ENCODE measurements at places on chromosomes 16 and 17.

DNA sequence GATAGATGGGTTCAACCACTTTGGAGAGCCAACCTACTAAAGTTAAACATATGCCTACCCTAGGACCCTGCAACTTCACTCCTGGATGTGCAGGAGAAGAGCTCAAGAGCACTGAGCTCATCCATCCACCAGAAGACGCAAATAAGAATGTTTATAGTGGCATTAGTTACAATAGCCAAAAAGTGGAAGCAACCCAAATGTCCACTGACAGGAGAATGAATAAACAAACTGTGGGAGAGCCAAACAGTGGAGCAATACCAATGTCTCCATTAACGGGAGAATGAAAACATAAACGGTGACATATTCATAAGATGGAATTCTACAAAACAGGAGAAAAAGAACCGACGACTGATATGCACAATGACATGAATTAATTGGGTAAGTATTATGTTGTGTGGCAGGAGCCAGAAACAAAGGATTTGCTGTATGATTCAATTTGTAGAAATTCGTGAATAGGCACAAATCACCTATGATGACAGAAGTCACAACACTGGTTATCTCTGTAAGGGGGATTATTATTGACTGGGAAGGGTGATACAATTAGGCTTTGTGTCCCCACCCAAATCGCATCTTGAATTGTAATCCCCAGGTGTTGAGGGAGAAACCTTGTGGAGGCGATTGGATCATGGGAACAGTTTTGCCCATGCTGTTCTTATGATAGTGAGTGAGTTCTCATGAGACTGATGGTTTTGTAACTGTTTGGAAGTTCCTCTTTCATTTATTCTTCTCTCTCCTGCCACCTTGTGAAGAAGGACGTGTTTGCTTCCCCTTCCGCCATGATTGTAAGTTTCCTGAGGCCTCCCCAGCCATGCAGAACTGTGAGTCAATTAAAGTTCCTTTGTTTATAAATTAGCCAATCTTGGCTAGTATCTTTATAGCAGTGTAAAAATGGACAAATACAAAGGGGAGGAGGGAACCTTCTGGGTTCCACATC lies 57.9 kb upstream of the PLCG2 start:
- peak; percentile 45 for DNase-seq

GRCh38 chr17:79401704-79402674 lies 208.9 kb downstream of the RBFOX3 start:
- DNase-seq: no peak

- DNase-seq: no peak
Measured at GRCh38 chr17:36899250-36900159, 37.8 kb upstream of the LHX1 start.

GRCh38 chr16:85556456-85557082 lies 56.6 kb upstream of the GSE1 start:
- peak; percentile 56 for DNase-seq

DNA sequence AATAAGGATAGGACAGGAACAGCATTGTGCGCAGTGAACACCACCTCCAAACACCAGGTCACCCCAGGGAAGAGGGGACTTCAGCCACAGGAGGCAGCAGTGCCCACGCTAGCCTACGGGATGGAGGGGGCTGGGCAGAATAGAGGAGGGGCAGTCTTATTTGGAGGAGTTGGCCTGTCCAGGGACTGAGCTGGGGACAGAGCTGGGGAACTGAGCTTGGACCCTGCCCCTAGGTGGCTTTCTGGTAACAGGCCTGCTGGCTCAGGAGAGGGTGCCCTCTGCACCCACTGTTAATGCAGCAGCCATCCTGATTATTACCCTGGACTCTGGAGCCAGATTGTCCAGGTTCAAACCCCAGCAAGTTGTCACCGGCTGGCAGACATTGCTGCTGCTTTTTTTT lies 9.3 kb downstream of the CCDC102A start:
- no peak for DNase-seq

- peak; percentile 43 for DNase-seq
Measured at GRCh38 chr16:67857547-67858233, 10.2 kb upstream of the CENPT start.

GRCh38 chr17:9334536-9335446 lies 240.8 kb downstream of the STX8 start:
- no peak for DNase-seq

DNA sequence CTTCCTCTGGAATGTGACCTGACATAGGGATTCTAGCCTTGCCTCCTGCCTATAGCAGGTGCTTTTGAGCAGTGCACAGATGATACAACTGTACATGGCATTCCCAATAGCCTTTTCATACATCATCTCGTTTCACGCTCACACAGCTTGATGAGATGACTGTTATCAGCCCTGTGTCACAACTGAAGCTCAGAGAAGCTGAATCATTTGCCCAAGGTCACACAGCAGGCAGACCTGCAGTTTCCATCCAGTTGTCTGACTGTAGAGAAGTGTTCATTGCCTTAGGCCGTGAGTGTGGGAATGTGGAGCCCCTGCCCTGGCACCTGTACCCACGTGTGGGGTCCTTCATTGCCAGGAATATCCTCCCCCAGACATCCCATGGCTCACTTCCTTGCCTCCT lies 20.1 kb downstream of the WFDC1 start:
- no peak for DNase-seq

DNA sequence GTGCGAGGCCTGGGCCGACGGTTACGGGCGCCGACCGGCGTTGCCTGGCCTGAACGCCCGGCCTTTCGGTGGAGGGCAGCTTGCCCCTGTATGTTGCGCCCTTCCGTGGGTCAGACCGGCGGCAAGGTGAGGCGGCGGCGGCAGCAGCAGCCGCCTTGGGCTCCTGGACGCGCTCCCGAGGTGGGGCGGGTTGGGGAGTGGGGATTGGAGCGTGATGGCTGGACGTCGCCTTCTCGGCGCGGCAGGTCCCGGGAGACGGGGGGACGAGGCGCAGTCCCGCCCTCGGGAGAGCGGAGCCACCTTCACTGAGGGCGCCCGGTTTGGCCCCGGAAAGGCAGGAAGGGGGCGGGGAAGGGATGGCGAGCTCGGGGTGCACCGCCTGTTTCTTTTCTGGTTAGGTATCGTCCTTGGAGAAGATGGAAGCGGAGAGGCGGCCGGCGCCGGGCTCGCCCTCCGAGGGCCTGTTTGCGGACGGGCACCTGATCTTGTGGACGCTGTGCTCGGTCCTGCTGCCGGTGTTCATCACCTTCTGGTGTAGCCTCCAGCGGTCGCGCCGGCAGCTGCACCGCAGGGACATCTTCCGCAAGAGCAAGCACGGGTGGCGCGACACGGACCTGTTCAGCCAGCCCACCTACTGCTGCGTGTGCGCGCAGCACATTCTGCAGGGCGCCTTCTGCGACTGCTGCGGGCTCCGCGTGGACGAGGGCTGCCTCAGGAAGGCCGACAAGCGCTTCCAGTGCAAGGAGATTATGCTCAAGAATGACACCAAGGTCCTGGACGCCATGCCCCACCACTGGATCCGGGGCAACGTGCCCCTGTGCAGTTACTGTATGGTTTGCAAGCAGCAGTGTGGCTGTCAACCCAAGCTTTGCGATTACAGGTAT lies 671 bp downstream of the DGKE start:
- peak; percentile 30 for DNase-seq

GRCh38 chr17:31373150-31374093 lies 18.1 kb upstream of the RAB11FIP4 start:
- DNase-seq: peak; percentile 49

DNA sequence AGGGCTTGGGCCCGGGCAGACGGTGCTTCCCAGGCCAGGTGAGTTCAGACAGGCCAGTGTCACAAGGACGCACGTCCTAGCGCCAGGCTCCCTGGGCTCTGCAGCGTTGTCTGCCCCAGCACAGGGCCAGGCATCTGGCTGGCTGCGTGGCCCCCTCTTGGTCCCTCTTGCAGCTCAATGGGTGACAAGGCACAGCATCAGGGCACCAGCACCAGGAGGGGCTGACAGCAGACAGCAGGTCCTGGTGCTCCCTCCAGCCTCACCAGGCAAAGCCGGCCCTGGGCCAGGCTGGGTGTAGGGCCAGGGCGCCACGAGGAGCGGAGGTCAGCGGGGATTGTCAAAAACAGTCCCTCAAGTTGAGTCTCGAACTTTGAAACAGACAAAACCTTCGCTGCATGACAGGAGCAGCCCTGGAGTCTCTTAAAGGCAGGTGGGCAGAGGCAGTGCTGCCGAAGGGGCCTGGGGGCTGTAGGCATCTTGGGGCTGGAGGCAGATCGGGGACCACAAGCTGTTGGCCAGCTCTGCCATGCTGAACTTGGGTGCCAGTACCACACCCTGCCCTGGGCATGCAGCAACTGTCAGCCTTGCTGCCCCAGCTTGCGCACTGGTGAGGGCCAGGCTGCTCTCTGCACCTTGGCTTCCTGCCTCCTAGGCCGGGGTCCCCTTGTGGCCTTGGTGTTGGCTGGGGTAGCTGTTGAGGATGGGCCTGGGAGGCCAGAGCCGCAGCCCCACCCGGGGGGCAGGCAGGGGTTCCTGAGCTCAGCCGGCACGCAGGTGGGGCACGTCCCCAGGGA lies 48.8 kb downstream of the PRMT7 start:
- DNase-seq: no peak

GRCh38 chr16:85301231-85301630 lies 189.0 kb upstream of the CIBAR2 start:
- no peak for DNase-seq

DNA sequence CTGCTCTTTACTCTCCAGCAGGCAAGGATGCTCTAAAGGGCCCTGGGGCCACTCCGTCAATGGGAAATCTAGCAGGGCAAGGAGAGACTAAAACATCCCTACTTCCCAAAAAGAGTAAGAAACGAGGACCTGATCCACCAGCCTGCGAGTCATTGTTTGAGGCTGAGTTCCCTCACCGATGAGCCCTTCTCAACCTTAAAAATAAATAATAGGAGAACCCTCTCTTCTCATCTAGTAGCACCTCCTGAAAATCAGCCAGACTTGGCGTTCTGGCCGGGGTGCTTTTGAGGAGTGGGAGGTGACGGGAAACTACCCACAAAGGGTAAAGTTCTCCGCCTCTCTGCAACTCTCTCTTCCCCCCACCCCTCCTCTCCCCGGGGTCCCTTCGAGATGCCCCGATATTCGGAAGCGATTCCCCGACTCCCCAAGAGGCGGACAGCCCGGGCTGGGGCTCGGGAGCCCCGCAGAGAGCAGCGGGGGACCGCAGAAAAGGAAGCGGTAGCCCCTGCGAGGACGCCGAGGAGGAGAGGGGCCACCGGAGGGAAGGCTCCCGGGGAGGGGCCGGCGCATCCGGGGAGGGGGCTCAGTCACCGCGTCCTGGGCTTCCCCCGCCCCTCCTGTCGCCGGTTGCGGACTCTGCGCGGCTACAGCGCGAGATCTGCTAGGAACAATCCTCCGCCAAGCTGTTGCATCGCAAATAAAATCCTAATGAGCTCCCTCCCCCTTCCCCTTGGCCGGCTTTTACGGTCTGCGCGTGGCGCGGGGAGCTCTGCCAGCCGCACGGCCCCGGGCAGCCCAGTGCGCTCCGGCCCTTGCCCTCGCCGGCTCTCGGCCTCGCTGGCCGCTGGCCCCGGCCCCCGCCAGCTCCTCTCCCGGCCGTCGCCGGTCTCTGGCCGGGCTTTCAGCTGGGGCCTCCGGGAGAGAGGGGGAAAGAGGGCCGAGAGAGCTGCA lies 1.3 kb downstream of the HOXB9 start:
- no peak for DNase-seq

DNA sequence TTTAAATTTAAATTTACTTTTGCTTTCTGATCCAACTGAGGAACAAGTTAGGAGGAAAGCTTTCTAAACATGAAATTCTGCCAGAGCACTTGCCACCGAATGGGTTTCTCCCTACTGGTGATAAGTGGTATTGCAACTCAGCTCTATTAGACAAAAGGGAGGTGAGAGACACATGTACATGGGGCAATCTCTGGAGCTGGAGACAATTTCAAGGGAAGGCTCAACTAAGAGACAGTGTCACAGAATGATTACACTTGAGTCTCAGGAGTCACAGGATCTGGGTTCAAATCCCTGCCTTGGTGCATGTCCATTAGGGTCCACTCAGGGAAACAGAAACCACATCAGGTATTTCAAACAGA lies 37.4 kb downstream of the SOCS1 start:
- DNase-seq: no peak

- DNase-seq: no peak
Measured at GRCh38 chr16:46894036-46894672, 10.0 kb downstream of the GPT2 start.

- DNase-seq: peak; percentile 45
Measured at GRCh38 chr17:57810721-57811637, 38.9 kb downstream of the MRPS23 start.

- DNase-seq: no peak
Measured at GRCh38 chr17:7445619-7445968, 733 bp downstream of the CHRNB1 start.

DNA sequence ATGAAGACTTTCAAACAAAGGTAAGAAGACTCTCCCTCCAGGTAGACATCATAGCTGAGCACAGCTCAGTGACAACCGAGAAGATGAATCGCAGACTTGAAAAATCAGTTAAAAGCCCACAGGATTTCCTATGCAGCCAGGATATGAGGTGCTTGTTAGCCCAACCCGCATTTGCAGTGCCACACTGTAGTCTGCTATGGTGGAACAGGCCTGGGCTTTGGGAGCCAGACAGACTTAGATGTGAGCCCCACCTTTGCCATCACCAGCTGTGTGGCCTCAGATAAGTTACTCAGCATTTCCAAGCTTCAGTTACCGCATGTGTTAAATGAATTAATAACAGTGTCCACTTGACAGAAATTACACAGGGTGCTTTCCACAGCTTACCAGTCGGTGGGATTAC lies 204.4 kb upstream of the HS3ST3A1 start:
- no peak for DNase-seq

- no peak for DNase-seq
Measured at GRCh38 chr17:9645851-9646545, 681 bp downstream of the USP43 start.

- DNase-seq: no peak
Measured at GRCh38 chr16:75745242-75745641, 19.0 kb upstream of the CPHXL start.

GRCh38 chr16:979859-980594 lies 1.5 kb upstream of the SOX8 start:
- DNase-seq: no peak

DNA sequence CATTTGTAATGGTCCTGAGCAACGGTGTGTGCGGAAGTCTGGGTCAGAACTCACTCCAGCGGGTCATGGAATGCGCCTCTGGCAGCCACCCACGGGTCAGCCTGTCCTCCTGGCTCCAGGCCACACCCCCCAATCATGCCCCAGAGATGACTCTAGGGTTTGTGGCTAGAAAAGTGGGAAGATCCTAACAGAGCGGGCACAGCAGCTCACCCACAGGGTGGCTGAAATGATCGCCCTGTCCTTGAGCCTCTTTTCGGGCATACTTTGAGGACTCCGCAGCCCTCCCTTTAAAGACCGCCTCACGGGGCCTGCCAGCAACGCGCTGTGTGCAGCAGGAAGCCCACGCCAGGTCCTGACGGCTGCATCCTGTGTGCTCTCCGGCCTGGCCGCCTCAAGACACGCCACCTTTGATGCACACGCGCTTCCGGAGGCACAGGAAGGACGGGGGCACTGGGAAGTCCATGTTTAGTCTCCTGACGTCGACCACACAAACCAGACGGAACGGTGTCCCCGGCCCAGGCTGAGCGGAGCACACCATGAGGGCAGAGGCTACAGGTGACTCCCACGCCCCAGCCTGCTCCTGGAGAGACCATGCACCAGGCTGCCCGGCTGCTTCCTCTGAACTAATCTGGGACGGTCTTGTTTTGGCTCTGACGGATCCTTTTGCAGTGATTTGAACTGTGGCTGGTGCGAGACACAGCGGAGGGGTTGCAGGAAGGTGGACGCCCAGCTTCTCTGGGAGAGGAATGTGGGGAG lies 92.9 kb downstream of the TBC1D16 start:
- no peak for DNase-seq

- DNase-seq: peak; percentile 94
Measured at GRCh38 chr17:75301502-75302206, 12.4 kb upstream of the SLC25A19 start.
